Caki2 (cell line): ENCODE measurements at places on chromosomes 1 and 21.

- DNase-seq = no peak
Measured at GRCh38 chr1:15042866-15043265, 110.7 kb upstream of the TMEM51 start.

DNA sequence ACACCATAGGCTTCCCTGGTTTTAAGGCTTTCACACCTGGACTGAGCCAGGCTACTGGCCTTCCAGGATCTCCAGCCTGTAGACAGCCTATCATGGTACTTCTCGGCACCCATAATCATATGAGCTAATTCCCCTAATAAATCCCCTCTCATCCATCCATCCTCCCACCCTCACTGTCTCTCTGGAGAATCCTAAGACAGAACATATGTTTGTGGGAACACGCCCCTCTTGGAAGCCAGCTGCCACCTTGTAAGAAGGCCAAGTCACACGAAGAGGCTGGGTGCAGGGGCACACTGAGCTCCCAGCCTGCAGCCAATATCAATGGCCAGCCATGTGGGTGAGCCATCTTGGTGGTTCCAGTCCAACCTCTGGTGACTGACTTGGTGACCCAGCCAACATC, 7.4 kb downstream of the CLCC1 start:
- DNase-seq = no peak

GRCh38 chr1:226912587-226913176, 27.4 kb upstream of the COQ8A start:
- no peak for DNase-seq

GRCh38 chr1:31393463-31393862, 19.6 kb upstream of the SERINC2 start:
- DNase-seq = no peak

- no peak for DNase-seq
Measured at GRCh38 chr1:46612937-46613660, 3.5 kb downstream of the MOB3C start.
